Globus pallidus (tissue), 1 donor: ENCODE measurements at places on chromosomes 3 and 15.

- DNase-seq = no peak
Observed at GRCh38 chr3:135017003-135017893, 222.2 kb downstream of the EPHB1 start.

DNA sequence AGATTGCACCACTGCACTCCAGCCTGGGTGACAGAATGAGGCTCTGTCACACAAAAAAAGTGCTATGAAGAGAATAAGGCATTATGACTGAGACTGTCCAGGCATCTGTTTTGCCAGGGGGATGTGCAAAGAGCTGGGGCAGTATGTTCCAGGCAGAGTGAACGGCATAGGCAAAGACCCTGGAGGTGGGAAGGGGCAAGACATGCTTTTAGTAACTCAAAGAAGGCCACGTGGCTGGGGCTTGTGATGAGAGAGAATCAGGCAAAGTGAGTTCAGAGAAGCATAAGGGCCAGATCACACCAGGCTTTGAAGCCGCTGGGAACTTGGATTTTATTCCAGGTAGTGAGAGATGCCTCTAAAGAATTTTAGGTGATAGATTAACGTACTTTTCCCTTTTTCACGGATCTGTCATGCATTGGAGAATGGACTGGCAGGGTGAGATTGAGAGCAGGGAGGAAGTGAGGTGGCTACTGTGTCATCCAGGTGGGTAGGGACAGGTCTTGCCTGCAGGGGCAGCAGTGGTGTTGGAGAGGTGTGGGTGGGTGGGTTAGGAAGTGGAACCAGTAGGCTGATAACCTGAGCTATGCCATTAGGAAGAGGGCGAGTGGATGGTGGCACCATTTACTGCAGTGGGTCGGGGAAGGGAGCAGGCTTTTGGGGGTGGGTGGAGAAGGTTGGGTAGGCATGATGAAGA, 31.7 kb downstream of the ATP2B2 start:
- no peak for DNase-seq

DNA sequence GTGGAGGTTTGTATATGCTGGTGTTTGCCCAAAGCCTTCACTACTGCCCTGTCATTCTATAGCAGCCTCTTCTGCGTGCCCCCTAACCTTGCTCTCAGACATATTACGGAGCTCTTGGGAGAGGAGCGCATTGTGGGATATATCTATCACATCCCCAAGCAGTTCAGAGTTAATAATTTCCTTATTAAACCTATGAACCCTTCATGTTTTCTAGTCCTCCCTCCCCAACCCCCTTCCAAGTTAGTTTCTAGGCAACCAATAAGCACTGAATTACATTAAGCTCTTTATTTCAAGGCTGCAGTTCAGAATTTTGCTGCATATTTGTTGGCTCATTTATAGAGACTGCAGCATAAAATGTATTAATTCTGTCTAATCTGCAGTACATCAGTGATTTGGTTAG, 57.3 kb upstream of the GRM7 start:
- no peak for DNase-seq

- no peak for DNase-seq
Observed at GRCh38 chr3:172334671-172335207, 113.5 kb downstream of the GHSR start.

- no peak for DNase-seq
Observed at GRCh38 chr3:190526787-190527762, 13.2 kb downstream of the IL1RAP start.

GRCh38 chr3:102255736-102256135, 179.1 kb upstream of the ZPLD1 start:
- DNase-seq = no peak
